Nucleus accumbens (tissue), 56 donors: ENCODE measurements at places on chromosomes 13 and 19.
A peak's percentile ranks its signal among the peaks of the same experiment; 100 is the strongest.

DNA sequence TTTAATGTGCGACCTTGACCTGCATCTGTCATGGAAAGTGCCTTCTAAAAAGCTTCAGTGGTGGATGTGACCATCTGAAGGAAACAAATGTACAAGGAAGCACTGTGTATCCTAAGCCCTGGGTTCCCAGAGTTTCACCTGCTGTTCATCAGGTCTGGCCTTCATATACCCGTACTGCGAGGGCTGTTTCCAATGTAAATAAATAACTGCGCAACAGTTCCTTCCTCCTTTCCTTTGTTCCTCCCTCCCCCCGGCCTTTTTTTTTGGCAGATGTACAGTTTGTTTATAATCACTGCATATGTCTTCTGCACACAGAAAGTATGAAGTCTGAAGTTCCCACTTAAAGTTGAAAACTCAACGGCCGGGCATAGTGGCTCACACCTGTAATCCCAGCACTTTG is 5.2 kb downstream of the FAAP24 start:
- no peak for DNase-seq

- DNase-seq = no peak
Observed at GRCh38 chr13:59545007-59545406, 618.7 kb downstream of the DIAPH3 start.

- DNase-seq = no peak
Observed at GRCh38 chr19:49338023-49338677, 2.9 kb downstream of the CD37 start.

- DNase-seq = no peak
Observed at GRCh38 chr13:50248516-50249143, 233.4 kb downstream of the KCNRG start.

GRCh38 chr19:38213911-38214625 is 10.0 kb downstream of the DPF1 start:
- peak; percentile 62 for DNase-seq
